ENCODE measurements at places on chromosomes 3 and 15. TPM values are rescaled to one million over a fixed set of nuclear protein-coding genes. Genes with fewer than 3 reads are reported as not detected.

GRCh38 chr15:49467746-49468480, 44.9 kb downstream of the FGF7 start:
- H3K36me3 ChIP-seq = no peaks in the 10 kb centered on the region
- H3K27me3 ChIP-seq = no peaks in the 10 kb centered on the region
- H3K4me1 ChIP-seq = peaks cover 10% of the 10 kb centered on the region
- H3K27ac ChIP-seq = peak overlapping the region; percentile 77
- no peak overlapping the region for H3K4me3 ChIP-seq
- DNase-seq = no peak

DNA sequence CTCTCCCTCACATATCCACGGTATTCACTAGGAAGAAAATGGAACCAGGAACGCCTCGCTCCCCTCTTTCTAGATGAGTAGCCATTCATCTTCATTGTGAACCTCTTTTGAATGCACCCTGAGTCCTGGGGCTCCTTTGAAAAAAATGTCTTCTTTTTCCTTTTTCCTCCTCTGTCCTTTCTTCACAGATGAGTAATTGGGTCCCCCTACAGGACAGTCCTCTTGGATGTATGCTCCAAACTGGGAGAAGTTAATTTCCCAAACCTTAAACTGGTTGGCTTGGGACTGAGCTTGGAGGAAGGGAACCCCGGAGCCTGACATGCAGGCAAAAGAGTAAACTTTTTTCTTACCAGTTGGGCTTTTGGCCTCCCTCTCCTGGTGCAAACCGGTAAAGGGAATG, 108.8 kb downstream of the DPH6 start:
- H3K27ac ChIP-seq = no peak overlapping the region
- H3K4me1 ChIP-seq = no peaks in the 10 kb centered on the region
- no peak for DNase-seq
- no peaks in the 10 kb centered on the region for H3K36me3 ChIP-seq
- H3K27me3 ChIP-seq = no peaks in the 10 kb centered on the region
- no peak overlapping the region for H3K4me3 ChIP-seq

- DNase-seq = no peak
- H3K4me3 ChIP-seq = no peak overlapping the region
- H3K27ac ChIP-seq = no peak overlapping the region
- H3K4me1 ChIP-seq = no peaks in the 10 kb centered on the region
- no peaks in the 10 kb centered on the region for H3K27me3 ChIP-seq
These were observed 402.1 kb upstream of the SUCLG2 start for GRCh38 chr3:68056556-68056955.

MFAP1 gene
- 19.7 TPM for total RNA-seq

GRCh38 chr3:141056751-141057171, 5.6 kb downstream of the SPSB4 start:
- no peaks in the 10 kb centered on the region for H3K27me3 ChIP-seq
- H3K4me3 ChIP-seq = no peak overlapping the region
- H3K27ac ChIP-seq = no peak overlapping the region
- no peaks in the 10 kb centered on the region for H3K36me3 ChIP-seq

DNA sequence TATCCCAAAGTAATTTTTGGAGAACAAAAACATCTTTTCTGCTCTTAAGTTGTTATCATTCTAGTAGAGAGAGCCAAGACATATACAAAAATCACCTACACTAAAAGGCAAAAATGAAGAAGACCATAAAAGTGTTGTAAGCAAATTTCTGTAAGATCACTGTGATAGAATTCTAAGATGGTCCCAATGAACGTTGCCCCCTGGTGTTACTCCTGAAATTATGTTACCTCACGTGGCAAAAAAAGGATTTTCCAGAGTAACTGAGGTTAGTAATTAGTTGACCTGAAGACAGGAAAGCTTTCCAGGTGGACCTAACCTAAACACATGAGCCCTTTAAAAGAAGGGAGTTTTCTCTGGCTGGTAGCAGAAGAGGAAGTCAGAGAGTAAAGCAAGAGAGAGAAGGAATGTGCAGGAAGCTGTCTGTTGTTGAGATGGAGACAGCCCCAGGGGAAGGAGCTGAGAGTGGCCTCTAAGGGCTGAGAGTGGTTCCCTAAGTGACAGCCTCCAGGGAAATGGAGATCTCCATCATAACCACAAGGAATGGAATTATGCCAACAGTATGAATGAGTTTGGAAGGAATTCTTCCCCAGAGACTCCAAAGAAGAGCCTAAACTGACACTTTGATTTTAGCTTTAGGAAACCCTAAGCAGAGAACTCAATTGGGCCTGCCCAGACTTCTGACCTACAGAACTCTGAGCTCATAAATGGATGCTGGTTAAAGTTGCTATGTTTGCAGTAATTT, 205.9 kb downstream of the CD47 start:
- H3K27ac ChIP-seq = no peak overlapping the region
- DNase-seq = no peak
- no peaks in the 10 kb centered on the region for H3K36me3 ChIP-seq

LSAMP gene
- total RNA-seq = 2.5 TPM

LTK gene
- total RNA-seq = 0.24 TPM

GOLGA8G gene
- not detected for total RNA-seq

DNA sequence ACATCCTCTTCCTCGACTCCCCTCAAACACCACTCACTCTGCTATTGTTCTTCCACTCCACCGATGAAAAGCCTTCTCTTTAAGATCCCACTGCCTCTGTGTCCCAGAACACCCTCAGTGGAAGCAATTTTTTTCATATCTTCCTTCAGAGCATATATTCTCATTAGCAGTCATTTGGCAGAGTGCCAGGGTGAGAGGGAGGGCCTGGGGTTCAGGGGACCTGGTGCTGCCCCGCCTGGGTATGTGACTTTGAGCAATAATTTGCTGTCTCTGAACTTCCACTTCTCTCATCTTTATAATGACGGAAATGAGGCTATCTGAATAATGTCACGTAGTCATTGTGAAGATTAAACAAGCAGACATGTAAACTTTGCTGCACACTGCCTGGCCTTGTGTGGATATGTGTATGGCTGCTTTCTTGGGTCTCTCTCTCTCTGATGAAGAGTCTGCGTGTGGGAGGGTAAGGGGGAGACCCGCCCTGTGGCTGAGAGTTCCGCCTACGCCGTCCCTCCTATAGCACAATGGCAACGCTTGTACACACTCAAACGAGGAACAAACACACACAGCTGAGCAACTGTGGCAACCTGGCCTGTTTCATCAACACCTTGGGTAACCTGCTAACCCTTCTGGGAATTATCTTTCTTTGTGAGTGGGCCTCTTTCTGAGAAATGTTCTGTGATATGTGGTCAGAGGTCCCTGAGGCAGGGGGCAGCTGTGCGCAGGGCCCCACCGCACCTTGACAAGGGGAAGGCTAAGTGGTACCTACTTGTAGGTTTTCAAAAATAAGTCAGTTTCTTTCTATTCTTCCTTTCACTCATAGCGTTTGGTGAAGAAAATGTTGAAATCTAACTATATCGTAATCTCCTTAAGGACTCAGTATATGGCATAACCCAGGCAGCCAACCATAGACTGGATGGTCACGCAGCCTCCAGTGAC, 369.8 kb downstream of the SV2B start:
- H3K27me3 ChIP-seq = no peaks in the 10 kb centered on the region
- H3K27ac ChIP-seq = no peak overlapping the region
- peaks cover under 1% of the 10 kb centered on the region for H3K36me3 ChIP-seq
- no peak for DNase-seq
- H3K4me1 ChIP-seq = no peaks in the 10 kb centered on the region
- no peak overlapping the region for H3K4me3 ChIP-seq

DNA sequence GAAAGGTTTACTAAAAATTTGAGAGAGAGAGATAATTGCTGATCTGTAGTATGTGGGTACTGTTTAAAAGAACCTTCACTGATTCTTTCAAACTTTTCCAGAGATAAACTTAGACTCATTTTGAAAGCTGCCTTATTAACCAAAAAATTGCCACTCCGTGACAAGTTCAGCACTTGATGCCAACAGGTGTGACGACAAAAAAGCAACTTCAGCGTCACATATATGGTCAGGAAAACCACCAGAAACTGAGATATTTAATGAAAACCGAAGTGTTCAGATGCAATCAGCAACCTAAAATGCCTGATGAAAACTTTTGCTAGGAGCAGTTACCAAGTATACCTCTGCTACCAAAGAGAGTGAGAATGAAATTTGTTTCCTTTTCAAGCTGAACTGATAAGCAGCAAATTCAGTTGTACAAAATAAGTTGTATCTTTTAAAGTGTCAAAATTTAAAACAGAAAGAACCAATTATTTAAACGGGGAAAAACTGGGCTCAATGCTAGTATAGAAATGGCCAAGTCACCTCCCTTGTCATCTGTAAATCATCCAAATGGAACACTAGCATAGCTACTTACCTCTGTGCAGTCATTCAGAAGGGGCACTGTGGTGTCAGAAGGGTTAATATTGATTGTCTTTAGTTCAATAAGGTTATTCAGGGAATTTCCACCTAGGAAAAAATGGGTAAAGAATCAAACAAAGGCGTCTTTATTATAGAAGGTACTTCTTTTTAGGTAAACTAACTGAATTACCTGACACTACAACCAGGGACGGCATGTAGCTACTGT, 91.5 kb upstream of the OCA2 start:
- DNase-seq = no peak
- H3K27me3 ChIP-seq = no peaks in the 10 kb centered on the region
- H3K36me3 ChIP-seq = peaks cover 3% of the 10 kb centered on the region
- no peak overlapping the region for H3K27ac ChIP-seq
- H3K4me3 ChIP-seq = no peak overlapping the region
- no peaks in the 10 kb centered on the region for H3K4me1 ChIP-seq

DNA sequence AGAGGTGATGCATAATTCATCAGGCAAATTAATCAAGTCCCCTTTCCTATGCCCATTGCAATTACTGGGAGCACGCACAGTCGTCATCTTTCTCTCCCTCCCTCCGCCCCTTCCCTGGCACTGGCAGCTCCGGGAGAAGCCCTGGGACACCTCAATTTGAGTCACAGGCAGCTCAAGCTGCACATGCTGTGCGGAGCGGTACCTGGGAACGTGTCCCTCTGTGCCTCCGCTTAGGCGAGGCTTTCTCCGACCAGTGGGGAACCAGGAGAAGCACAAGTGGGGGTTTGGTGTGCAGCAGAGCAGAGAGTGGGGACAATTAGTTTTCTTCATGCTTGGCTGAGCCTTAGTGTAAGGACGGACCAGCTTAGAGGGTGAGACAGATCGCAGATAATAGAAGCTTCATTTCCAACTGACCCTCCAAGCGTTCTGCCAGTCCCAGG, 88.3 kb downstream of the SOX14 start:
- no peaks in the 10 kb centered on the region for H3K4me1 ChIP-seq
- DNase-seq = no peak
- H3K27me3 ChIP-seq = no peaks in the 10 kb centered on the region
- no peak overlapping the region for H3K27ac ChIP-seq
- H3K4me3 ChIP-seq = no peak overlapping the region
- no peaks in the 10 kb centered on the region for H3K36me3 ChIP-seq

DNA sequence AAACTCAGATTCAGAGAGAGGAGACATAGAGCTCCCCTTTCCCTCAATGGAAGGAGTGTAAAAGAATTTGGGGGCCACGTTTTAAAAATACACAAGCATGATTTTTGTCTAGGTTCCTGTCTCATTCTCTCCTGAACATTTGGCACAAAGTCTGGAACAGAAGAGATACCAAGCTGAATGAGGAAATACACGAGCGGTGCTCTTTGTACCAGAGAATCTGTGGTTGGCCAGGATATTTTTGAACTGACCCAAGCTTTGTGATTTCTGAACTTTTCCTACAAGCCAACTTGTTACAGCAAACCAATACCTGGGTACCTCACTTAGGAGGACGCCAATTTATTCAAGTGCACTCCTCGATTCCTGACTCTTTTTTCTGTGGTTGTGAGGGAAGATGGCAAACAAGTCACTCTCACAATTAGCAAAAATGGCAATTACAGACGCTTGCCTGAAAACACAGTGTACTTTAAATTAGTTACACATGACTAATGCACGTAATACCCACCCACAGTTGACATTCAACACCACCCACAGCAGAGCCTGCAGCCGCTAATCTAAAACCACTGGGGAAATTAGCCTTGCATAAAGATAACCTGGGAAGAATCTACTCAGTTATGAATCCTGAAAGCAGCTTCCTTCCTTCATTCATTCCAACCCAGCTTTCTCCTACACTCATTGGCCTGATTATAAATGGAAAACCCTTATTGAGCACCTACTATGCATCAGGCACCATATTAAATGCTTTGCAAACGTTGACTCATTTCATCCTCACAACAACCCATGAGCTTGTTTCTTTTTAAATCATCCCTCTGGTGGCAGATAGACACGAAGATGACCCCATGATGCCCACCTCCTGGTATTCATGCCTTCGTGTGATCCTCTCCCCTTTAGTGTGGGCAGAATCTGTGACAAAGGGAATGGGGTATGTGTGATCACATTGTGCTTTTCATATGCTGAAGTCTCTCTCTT, 293.5 kb downstream of the KBTBD8 start:
- no peak overlapping the region for H3K4me3 ChIP-seq
- H3K36me3 ChIP-seq = no peaks in the 10 kb centered on the region
- H3K27me3 ChIP-seq = no peaks in the 10 kb centered on the region

GRCh38 chr3:111277226-111277625, 205.6 kb downstream of the NECTIN3 start:
- no peak overlapping the region for H3K27ac ChIP-seq
- no peaks in the 10 kb centered on the region for H3K36me3 ChIP-seq
- no peak overlapping the region for H3K4me3 ChIP-seq
- H3K4me1 ChIP-seq = no peaks in the 10 kb centered on the region
- no peaks in the 10 kb centered on the region for H3K27me3 ChIP-seq

DNA sequence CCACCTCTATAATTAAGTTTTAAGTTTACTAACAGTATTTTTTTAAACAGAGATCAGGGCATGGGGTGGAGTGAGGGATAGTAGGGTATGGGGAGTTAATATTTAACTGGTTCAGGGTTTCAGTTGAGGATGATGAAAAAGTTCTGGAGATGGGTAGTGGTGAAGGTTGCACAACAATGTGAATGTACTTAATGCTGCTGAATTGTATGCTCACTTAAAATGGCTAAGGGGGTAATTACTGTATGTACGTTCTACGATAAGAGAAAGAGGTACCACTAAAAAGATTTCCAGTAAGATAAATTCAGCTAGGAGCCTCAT, 101.4 kb downstream of the TNIK start:
- no peaks in the 10 kb centered on the region for H3K27me3 ChIP-seq
- H3K4me3 ChIP-seq = no peak overlapping the region
- no peak overlapping the region for H3K27ac ChIP-seq
- no peak for DNase-seq
- H3K36me3 ChIP-seq = no peaks in the 10 kb centered on the region
- H3K4me1 ChIP-seq = no peaks in the 10 kb centered on the region

Data from uterus (tissue), 4 donors.